Islet precursor cell (in vitro differentiated cells): ENCODE measurements at places on chromosomes 3 and 15.

DNA sequence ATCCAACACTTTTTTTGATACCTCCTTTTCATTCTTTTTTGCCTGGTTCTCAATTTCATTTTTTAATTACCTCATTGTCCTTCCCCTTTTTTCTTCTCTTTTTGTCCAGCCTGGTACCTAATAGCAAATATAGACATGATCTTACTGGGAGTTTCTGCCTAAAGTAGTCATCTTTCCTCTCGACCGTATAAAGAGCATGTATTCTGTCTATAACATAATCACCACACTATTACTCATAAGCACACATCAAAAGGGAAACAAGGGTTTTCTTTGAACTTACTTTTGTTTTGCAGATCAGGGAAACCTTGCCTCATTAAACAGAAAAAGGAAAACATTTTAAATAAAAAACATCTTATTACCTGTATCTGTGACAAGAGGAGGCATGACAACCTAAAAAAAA lies 33.0 kb downstream of the FAM98B start:
- DNase-seq = no peak

DNA sequence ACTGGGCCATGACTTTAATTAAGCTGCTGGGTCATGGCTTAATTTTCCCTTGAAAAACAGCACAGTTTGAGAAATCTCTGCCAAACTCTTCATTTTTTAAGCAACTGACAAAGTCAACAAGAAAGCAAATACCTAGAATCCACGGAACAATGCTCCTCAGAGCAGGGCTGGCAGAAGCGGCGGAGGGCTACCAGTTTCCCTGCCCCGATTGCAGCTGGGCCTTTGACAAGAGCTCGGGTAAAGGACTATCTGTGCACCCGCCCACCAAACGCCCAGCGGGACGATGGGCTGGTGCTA lies 1.2 kb downstream of the GOLIM4 start:
- no peak for DNase-seq

DNA sequence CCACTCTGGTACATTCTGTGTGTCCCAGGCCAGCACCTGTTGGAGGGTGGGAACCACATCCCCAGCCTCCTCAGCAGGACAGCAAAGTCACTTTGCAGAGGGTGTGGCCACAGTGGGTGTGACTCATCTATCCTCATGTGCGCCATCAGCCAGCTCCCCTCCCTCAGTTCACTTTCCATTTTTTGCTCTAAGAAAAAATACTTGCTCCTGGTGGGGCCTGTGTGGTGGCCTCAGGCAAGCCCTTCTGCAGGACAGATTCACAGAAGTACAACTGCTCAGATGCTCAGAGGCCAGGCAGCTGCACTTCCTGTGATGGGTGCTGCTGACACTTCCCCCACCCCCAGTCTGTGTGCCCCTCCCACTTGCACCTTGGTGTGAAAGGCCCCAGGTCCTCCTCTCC lies 78.3 kb upstream of the ALDH1L1 start:
- no peak for DNase-seq

DNA sequence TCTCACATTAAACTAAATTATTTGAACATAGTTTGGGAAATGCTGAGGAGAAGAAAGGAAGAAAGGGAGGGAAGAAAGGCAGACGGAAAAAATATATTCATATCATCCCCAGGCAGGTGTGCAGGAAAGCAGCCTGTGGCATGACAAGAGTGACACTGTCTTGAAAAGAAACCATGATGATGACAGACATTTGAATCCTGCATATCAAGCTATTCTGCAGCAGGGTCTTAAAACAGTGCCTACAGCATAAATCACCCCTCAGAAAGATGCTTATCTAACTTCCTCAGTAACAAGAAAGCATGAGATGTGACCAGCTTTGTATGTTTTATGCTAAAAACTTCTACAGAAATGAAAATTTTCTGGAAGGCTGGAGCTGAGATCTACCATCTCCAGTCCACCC lies 144.5 kb upstream of the GRM7 start:
- no peak for DNase-seq

DNA sequence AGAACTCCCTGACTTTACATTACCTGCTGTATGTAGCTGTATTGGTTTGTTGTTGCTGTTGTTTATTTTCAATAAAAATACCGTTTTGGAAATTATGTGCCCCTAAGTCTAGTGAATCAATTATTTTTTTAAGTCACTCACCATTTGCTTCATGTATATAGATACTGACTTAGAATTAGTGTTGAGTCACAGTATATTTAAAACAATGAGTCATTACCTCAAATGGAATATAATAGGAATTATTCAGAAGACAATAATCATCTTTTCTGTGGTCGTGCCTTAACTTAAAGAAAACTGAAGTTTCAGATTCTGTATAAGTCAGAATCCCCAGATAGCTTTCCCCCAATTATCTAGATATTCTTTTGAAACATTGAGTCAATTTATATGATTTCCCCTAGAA lies 21.0 kb upstream of the ALDH1A2 start:
- DNase-seq = no peak

DNA sequence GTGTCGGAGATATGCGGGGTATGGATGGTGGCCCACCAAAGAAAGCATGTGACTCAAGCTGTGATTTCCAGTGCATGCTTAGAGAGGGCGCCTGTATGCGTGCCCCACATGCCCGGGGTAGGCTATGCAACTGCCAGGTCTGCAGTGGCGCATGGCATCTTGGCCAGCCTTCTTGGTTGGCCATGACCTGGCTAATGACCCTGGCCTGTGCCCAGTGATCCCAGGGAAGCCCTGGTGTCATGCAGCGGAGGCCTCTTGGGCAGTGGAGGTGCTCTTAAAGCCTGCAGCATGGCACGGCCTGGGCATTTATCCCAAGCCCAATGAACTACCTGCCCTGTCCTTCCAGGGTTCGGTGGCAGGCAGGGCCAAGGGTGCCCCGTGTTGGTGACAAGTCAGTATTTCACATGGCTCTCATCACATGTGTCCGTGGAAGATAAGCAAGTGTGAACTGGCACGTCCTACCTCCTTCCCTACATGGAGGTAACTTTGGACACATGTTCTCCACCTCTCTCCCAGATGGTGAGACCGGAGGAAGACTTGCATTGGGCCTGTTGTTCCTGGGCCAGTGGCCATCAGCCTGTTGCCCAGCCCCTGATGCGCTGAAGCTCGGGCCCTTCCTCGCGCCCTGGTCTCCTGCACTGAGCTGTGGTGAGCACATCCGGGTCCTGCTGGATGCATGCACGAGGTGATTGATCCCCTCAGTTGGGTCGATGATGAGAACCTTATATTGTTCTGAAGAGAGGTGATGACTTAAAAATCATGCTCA lies 192.0 kb downstream of the UBE3A start:
- peak; percentile 22 for DNase-seq

DNA sequence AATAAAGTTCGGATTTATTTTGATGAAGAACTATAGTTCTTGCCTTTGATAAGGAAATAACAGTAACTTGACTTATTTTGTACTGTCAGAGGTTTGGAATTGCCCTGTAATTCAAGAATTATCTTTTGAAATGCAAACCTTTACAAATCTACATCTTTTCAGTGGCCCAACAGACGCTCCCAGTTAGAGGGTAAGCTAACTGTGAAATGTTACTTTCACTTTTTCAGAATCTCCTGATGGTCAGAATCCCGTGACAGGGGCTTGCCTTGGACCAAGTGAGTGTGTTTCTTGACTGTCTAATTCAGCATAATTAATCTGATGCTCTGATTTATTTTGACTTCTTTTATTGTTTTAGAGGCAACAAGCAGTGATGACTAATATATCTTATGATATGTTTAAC lies 262.5 kb downstream of the PLOD2 start:
- no peak for DNase-seq

DNA sequence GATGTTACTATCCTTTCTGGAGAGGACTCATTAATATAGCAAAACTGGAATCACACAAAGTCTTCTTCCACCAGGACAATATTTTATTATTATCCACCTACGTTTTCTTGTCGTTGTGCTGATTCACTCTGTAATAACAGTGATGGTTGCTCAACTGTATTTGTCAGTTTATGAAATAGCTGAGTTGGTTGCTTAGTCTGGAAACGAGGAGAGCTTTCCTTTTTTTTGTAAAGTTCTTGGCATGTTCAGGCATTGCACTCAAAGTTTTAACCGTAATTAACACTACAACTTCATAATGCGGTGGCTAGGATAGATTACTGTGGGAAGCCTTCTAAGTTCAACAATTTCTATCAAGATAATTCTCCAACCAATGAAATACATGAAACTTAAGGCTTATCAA lies 131.2 kb downstream of the RAP2B start:
- no peak for DNase-seq

GRCh38 chr15:41558400-41559238 lies at the start of gene TYRO3:
TYRO3 (plus strand) TSS chr15:41559212; CDS start chr15:41559258, 46 bp downstream.
- DNase-seq = peak; percentile 77

- no peak for DNase-seq
Measured at GRCh38 chr3:127034990-127035652, 52.2 kb downstream of the PLXNA1 start.

- no peak for DNase-seq
Measured at GRCh38 chr15:83991163-83991562, 244.4 kb upstream of the GOLGA6L4 start.

DNA sequence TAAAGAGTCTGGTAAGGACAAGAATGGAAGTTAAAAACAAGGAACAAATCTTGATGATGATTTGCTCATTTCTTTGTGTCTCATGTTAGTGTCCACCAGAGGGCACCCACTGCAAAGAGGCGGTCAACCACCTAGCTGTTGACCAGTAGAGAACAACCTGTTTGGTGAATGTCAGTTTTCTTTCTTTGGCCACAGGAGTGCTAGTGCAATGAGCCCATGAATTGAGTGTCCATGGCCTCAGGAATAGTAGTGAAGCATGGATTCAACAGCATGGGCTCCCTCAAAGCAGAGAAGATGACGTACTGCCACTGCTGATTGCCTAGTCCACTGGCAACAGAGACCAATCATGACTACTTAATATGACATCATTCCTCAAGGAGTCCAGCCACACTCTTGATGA lies 10.7 kb upstream of the CNTN6 start:
- peak; percentile 73 for DNase-seq

DNA sequence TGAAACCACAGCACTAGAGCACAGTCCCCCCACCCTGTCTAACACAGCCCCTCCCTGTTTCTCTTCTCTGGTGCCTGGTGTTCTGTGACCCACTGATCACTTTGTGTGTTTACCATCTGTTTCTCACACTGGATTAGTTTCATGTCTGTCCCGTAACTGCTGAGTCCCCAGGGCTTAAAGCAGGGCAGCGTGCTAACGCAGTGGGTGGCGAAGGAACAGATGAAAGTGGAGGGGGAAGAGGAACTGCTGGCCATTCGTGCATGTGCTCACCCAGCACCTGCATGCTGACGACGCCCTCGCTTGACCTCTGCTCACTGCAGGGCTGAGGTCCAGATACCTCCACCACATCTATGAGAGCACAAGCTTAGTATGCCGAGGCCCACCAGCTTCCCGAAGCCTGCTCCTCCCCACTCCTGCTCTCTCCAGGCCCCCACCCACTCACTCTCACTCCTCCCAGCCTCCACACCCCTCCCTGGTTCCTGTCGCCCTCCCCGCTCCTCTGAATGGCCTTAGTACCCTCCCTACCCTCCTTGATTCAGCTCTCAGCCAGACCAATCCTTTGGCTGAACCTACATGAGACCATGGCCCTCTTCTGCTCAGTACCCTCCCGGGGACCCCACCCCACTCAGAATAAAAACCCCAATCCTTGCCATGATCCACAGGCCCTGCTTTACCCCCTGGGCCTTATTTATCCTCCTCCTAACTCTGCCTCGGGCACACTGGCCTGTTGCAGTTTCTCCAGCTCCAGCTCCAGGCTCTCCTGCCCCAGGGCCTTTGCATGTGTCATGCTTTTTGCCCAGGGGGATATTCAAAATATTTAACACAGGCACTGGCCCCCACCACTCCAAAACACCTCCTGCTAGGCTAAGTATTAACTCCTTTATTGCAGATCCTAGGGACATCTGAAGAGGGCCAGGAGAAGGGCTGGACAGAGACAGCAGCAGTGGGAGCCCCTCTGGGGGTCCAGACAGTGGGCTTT lies 15.1 kb upstream of the IQSEC1 start:
- DNase-seq = no peak
